NCI-H2171 treated with DMSO at 0.1 percent for 48 hours (cell line): ENCODE measurements at places on chromosomes 3 and 15.

DNA sequence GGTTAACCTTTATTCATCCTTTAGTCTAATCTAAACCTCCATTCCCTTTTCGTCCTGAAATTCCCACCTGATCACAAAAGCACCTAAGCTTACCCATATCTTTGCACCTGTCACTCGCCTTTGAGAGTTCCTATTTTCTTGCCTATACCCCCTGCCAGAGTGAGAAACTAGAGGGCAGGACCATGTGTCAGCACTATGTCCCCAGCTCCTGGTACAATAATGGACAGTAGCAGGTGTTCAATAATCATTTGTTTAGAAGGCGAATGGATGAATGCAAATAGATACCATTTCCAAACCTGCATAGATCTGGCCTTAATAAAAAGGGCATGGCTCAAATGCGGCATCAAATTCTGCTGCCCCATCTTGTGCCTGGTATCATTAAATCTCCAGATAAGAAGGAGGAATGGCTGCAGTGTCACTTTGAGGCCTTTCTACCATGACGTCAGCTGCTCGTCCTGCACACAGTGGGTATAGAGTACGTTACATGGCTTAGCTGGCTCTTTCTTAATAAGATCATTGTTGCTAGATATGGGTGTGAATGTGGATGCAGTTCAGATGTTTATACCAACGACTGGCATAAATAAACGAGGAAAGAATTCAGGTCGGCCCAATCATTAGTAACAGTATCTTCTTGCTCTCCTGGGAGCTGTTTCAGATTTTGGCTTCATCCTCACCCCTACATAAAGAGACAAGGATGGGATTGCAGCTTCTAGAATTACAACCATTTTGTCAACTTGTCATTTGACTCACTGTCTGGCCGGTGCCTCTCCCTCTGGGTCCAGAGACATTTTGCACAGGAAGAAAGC, 148.7 kb downstream of the RORA start:
- DNase-seq, result peak; percentile 85

DNA sequence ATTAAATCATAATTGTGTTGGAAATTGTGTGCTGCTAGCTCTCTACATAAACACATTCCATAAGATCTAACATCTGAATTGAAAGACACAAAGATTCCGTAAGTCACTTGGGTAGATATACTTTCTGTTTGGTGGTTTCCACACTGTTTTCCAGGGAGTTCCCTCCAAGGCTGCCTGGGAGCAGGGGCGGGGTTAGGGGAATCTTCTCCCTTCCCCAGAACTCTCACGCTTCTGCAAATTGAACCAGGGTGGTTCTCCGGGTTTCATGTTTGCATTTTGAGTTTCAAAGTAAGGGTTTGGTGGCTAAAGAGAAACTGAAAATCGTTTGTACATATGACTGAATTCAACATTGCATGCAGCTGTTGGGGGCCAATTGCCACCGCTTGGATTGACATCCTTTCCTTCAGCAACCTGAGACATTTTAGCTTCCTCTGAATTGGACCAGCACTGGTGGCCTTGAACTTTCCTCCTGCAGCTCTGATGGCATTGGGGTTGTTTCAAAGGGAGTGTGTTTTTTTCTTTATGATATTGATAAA, 192.7 kb upstream of the FEZF2 start:
- no peak for DNase-seq

- DNase-seq, result no peak
These were observed 803 bp upstream of the B3GNT5 start for GRCh38 chr3:183252118-183252782.

GRCh38 chr15:93152951-93153350, 63.9 kb upstream of the RGMA start:
- no peak for DNase-seq

- no peak for DNase-seq
These were observed 232.2 kb downstream of the TBC1D5 start for GRCh38 chr3:17510265-17510664.

- DNase-seq, result peak; percentile 91
These were observed 58.8 kb downstream of the CLASP2 start for GRCh38 chr3:33658991-33659848.

DNA sequence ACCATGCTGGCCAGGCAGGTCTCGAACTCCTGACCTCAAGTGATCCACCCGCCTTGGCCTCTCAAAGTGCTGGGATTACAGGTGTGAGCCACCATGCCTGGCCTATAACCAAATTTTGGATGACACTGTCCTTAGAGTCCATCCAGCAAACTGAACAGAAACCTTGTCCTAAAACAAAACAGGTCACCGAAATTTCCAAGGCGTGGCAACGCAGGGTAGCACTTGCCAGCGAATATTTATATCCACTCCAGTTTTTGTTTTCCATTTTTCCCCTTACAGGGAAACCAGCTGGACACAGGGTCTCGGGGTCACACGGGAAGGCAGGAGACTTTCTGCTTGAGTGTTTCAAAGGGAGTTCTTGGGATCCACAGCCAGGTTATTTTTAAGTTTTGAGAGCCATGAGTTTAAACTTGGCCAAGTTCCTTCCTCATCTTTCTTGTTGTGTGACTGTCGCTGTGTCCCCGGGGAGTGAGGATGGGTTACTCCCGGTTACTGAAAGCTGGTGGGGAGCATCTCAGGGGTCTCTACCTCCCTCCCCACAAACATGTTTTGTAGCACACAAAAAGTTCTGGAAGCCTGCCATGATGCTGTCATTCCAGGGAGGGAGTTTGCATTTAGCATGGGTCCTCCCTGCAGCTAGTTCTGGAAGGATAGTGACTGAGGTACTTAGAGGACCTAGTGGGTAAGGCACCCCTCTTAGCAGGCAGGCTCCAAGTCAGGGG, 12.6 kb downstream of the LIMD1 start:
- no peak for DNase-seq

DNA sequence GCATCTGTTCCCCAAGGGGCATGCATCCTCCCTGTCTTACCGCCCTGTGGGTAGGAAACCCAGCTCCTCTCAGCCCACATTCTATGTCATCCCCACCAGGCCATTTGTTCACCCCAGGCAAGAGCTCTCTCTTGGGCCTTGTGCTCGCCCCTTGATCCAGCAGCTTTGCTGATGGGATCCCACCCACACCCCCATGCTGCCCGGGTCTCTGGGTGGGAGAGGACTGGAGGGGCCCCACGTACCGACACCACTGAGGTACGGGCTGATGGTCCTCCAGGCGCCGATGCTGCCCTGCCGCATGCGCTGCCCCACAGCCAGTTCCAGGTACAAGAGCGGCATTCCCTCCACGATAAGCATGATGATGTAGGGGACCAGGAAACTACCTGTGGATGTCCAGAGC, 14.5 kb downstream of the SLC6A20 start:
- DNase-seq, result no peak

DNA sequence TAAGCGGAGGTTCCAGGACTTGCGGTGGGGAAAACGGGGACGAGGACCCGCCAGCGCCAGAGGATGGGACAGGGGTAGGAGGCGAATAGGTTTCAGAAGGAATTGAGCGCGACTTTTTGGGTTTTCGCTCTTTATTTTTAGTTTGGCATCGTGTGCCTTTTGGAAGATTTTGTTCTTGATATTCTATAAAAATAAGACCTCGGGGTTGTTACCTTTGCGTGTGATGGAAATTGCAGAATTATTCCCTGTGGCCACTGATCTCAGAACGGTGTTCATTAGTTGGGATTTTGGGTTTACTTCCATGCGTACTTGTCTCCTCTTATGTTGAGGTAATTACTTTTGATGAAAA, 453 bp upstream of the CCDC14 start:
- DNase-seq, result no peak

DNA sequence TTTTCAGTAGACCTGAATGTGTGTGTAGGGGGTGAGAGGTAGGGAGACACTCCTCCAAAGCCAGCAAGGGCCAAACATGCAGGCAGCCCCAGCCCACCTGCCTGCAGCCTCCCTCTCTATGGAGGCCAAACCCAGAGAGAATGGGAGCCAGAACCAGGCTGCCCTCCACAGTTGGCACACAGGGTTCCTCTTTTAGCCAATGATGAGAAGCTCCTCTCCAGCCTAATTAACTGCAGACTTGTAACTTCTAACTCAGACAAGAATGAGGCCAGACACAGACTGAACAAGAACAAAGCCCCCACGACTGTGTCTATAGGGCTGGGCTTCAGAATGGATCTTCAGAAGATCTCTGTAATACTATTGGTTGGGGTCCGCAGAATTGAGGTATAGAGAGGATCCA, 12.3 kb upstream of the TLE3 start:
- DNase-seq, result peak; percentile 10

DNA sequence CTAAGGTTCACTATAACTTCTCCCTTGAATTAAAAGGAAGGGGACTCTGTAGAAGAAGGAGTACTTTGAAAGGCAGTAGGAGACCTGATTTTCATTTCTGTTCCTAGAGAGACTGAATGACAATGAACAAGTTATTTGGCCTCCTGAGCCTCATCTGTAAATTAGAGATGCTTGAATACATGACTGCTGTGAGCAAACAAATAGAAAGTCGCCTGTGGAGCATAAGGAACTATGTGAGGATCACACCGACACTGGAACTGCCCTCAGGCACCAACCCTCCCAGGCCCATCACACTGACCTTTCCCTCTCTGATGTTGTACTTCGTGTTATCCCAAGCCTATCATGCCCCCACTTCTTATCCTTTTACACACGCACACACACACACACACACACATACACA, 48.6 kb downstream of the IMPG2 start:
- DNase-seq, result no peak

DNA sequence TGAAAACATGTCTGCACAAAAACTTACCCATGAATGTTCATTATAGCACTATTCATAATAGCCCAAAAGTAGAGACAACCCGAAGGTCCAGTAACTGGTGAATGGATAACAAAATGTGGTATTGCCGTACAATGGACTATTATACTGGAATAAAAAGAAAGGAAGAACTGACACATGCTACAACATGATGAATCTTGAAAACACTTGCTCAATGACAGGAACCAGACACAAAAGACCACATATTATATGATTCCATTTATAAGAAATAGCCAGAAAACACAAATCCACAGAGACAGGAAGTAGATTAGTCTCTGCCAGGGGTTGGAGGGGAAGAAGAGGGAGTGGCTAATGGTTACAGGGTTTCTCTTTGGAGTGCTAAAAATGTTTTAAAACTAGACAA, 18.3 kb downstream of the SHC4 start:
- DNase-seq, result no peak

GRCh38 chr15:88542342-88542733, 4.1 kb downstream of the DET1 start:
- DNase-seq, result no peak

DNA sequence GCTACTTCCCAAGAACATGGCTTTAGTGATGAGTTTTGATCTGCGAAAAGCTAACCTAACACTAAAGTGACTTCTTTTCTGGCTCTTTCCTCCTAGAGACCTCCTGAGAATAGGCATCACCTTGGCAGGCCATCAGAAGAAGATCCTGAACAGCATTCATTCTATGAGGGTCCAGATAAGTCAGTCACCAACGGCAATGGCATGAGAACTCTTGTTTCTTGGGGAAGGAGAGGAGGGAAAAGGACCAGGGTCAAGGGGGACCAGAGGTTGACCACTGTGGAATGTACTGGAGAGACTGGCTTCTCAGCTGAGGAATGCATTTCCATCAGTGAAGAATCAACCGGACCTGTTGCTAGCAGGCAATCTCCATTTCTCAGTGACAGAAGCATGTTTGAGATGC, 463.9 kb downstream of the EPHB1 start:
- no peak for DNase-seq

DNA sequence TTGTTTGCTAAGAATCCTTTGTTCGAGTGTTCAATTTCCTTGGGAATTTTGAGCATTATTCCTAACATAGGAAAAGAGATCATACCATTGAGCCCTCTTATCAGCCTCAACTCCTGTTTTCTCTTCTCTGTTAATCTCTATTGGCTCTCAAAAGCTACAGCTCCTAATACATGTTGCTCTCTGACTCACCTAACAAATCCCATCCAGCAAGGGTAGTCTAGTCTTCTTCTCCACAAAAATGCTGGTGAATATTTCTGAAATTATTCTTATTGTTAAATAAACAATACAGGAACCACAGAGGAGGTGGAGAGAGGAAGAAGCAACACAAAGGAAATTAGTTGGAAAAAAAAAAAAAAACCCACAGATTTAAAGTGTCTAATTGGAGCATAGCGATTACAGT, 325.8 kb upstream of the NAALADL2 start:
- DNase-seq, result no peak

DNA sequence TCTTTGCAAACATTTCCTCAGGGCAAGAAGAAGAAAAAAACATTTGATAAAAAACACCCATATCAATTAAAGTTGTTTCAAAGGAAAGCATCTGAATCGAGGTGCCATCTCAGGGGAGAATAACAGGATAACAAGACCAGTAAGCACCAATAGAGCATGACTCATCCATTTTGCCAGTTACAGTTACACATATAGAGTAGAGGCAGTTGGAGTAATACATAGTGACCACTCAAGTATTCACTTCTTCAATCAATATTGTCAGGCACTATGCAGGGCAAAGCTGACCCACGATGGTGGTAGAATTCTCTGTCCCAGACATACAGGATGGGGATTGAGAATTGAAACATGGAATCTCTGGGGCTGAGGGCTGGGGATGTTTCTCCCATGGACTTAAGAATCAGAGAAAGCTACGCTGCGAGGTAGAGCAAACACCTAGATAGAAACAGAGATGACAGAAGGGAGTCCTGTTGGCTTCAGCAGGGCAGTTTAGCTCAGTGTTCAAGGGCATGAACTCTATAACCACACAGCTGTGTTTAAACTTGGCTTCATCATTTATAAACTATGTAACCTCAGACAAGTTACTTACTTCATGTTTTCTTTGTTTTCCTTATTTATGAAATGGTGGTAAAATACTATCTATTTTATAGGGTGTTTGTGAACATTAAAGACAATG, 186.4 kb upstream of the NANOGP8 start:
- DNase-seq, result no peak

GRCh38 chr3:127678611-127679533, 6.1 kb downstream of the ABTB1 start:
- no peak for DNase-seq

GRCh38 chr3:193928354-193929209, 207.4 kb upstream of the HES1 start:
- DNase-seq, result no peak

- peak; percentile 53 for DNase-seq
These were observed 254.6 kb downstream of the UACA start for GRCh38 chr15:70508561-70509281.

DNA sequence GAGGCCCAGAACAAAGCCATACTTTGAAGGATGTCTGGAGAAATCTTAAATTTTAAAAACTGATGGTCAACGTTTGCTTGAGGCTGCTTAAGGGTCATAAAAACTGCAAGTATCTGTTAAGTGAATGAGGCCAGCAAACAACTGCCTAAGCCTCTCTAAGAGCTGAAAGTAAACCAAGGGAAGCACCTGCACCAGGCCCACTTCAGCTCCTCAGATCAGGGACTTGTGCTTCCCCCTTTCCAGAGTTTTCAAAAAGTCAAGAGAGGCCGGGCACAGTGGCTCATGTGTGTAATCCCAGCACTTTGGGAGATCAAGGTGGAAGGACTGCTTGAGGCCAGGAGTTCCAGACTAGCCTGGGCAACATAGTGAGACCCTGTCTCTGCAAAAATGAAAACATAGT, 9.1 kb downstream of the FBXL22 start:
- no peak for DNase-seq

- DNase-seq, result no peak
These were observed 63.3 kb upstream of the MITF start for GRCh38 chr3:69675786-69676530.
